ENCODE measurements at places on chromosomes 4 and X. TPM values are rescaled to one million over a fixed set of nuclear protein-coding genes. Genes with fewer than 3 reads are reported as not detected.

Gene FGF16
- total RNA-seq, result not detected

Gene NEXMIF
- total RNA-seq, result 1.8 TPM

Gene SSX1
- total RNA-seq, result not detected

Gene NSG1
- total RNA-seq, result 55.0 TPM

Gene CENPVL1
- 1.4 TPM for total RNA-seq

Gene REELD1
- total RNA-seq, result not detected

Gene AKAP4
- total RNA-seq, result not detected

Gene SPACA5
- total RNA-seq, result not detected

Gene TLR6
- 0.89 TPM for total RNA-seq

Gene JAKMIP1
- 0.89 TPM for total RNA-seq

Gene SULT1B1
- total RNA-seq, result 0.46 TPM

Gene CLCN4
- 15.2 TPM for total RNA-seq

Gene NAA11
- not detected for total RNA-seq

Gene NEIL3
- total RNA-seq, result 6.6 TPM

Gene NOP14
- total RNA-seq, result 33.4 TPM

Gene AFM
- 0.26 TPM for total RNA-seq
